ENCODE measurements at places on chromosomes 5 and 9. TPM values are rescaled to one million over a fixed set of nuclear protein-coding genes. Genes with fewer than 3 reads are reported as not detected.

The FOXD4L4 gene
- 0.26 TPM for total RNA-seq

The MRPS30 gene
- total RNA-seq = 53.7 TPM

The ANKRD18A gene
- 0.13 TPM for total RNA-seq

The TMEM232 gene
- total RNA-seq = 5.9 TPM

Data from aortic smooth muscle cell (primary cell).